ENCODE measurements at places on chromosomes 5 and 9.

DNA sequence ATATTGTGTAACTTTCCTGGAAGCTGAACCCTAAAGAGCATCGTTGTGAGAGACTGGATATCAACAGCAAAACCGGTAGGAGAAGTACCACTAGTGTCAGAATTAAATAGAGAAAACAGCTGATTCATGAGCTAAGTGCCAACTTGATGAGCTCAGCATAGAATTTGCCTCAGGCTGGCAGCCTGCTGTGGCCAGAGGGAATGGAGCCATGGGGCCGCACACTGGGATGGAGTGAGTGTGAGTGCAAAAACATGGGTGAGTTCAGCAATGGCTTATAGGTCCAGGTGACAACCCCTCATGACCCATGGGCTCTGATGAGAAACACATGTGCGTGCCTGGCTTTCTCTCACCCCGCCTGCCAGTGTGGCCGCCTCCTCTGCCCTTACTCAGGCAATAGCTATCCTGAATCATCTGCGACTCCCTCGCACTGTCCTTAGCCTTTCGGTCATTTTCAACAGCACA is 25.4 kb downstream of the ADAMTS16 start:
- DNase-seq: no peak

- DNase-seq: no peak
Measured at GRCh38 chr5:122179701-122180100, 50.4 kb downstream of the ZNF474 start.

DNA sequence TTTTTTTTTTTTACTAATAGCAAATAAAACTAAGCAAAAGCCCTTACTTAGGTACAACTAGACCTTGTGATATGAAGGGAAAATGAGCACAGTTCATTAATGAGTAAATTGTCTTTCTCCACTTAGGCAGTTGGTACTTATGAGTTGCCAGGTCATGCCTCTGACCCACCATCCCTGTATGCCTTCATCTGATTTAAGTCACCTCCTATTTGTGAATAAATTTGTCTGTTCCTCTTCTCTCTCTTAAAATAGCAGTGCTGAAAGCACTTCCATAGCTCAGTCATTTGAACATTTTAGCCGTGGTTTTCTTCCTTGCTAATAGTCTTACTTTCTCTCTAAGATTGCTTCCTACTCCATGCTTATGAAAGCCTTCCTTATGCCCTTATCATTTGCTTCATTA is 61.4 kb downstream of the SLC44A1 start:
- no peak for DNase-seq

DNA sequence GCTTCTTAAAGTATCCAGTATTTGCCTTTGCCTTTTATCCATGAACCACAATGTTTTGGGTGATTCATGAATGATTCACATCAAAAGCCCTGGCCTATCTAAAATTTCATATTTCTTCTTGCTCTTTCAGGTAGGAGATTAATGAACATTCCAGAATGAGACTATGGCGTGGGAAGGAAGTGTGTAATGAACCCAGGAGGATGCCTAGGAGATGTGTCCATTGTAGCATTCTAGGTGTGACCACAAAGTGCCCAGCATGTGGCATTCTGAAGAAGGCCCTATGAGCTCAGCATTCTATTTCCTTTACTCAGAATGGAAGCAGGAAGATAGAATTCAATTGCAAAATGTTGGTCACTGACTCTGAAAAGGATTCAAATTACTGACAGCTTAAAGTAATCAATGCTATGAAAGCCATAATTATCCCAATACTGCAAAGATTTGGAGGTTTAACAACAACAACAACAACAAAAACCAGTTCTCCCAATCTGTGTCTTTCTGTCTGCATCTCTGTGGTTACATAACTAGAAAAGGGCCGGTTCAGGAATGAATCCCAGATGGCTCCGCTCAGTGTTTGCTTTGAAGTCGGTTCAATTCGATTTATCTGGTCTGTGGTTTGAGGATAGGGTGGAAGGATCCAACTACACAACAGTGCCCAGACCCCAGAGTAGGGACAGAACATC is 126.7 kb downstream of the FOXD1 start:
- DNase-seq: no peak

DNA sequence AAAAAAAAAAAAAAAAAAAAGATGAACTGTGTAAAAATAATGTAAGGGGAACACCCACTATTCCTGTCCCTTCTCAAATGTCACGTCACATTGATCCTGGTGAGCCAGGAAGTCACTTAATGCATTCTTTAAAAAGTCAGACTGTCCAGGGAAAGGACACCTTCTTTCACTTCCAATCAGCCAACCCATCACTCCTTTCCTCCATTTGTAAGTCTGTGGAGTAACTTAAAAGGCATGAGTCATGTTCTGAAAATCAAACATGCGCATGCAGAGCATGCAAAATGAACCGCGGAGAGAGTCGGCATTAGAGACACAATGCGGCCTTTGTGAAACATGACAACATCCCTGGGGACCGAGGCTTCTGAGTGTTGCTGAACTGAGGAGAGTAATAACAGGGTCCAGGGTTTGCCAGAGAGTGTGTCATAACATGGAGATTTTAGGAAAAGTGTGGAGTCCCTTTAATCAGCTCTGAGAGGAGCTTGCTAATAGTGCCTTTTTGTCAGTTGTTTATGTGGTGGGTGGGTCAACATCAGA is 77.6 kb upstream of the SEMA6A start:
- no peak for DNase-seq
